ENCODE measurements at places on chromosomes 16 and 17.

GRCh38 chr17:45009676-45010467 is 41.6 kb downstream of the DCAKD start:
- no peak for DNase-seq

- no peak for DNase-seq
Measured at GRCh38 chr16:70676675-70677498, 9.0 kb downstream of the MTSS2 start.

GRCh38 chr17:80892900-80893603 is 98.6 kb upstream of the CHMP6 start:
- DNase-seq: no peak

DNA sequence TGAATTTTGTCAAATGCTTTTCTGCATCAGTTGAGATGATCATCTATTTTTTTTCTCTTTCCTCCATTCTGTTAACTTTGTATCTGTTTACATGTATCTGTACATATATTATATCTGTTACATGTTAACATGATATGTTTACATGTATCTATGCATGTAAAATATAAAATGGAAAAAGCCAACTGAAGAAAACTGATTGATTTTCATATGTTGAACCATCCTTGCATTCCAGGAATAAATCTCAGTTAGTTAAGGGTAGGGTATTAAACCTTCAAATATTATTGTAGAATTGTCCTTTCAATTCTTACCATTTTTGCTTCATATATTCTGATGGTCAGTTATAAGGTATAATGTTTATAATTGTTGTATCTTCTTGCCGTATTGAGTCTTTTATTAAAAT is 336.1 kb downstream of the ZFHX3 start:
- DNase-seq: no peak

DNA sequence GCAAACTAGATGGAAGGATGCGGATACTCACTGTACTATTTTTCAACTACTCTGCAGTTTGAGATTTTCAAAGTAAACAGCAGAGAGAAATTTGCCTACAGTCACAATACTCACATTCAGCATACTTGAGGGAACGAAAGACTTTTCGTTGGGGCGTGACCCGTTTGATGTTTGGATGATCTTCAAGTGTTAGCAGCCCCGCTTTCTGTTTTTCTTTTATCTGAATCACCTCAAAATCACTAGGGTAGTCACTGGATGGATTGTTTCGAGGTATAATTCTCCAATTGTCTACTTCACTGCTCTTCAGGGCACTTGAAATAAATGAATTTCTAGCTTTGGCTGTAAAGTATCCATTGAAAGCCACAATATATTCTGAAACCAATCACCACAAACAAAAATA is 17.8 kb downstream of the MBTPS1 start:
- DNase-seq: no peak

GRCh38 chr17:80864751-80865150 is 126.9 kb upstream of the CHMP6 start:
- no peak for DNase-seq

GRCh38 chr17:27282054-27282551 is 11.8 kb upstream of the WSB1 start:
- no peak for DNase-seq

- DNase-seq: peak; percentile 47
Measured at GRCh38 chr16:4689091-4689671, 4.2 kb upstream of the NUDT16L1 start.

DNA sequence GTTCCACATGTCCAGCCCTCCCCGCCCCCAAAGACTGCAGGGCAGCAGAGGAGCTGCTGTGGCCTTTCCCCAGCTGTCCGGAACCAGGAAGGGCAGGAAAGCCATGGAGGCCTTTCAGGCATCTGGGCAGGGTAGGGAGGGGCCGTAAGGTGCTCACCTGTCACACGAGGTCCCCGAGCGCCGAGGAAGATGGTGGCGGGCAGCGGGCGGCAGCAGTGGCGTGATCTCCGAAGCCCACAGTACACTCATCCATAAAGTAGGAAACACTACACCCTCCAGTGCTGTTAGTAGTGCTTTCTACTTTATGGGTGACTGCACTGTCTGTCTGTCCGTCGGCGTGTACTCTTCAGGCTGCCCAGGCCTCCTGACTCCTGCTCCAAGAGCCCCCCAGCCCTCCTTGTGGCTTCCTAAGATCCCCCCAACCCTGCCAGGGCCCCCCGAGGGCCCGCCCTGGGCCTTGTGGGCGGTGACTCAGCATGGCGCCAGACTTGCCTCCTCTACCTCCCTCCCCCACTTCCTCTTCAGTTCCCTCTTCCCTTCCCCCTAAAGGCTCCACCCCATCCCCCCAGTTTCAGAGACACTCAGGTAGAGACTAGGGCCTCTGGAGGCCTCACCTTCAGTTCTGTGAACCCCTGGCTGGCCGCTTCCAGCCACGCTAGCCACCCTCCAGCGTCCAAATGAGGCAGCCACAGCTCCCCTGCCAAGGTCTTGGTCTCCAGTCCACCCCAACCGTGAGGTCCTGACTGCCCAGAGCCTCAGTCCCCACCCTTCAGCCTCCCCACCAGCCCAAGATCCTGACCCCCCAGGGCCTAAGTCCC is 2.6 kb upstream of the TSPOAP1 start:
- no peak for DNase-seq

- DNase-seq: peak; percentile 61
Measured at GRCh38 chr16:75236736-75237397, 14.6 kb downstream of the BCAR1 start.

DNA sequence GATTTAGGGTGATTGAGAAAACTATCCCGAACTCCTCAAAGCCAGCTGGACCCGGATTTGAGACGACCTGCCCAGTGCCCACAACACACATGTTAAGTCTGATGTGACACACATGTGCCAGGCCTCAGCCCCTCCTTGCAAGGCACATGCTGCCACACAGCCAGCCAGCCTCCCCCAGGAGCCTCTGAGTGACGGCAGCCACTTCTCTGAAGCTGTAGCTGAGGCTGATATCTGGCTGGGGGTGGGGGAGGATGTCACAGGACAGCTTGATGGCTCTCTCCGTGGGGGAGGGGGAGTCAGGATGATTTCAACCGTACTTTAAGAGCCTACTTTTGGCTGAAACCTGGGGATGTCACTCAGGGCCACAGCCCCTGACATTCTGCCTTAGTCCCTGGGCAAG is 40.9 kb downstream of the SRCIN1 start:
- no peak for DNase-seq

DNA sequence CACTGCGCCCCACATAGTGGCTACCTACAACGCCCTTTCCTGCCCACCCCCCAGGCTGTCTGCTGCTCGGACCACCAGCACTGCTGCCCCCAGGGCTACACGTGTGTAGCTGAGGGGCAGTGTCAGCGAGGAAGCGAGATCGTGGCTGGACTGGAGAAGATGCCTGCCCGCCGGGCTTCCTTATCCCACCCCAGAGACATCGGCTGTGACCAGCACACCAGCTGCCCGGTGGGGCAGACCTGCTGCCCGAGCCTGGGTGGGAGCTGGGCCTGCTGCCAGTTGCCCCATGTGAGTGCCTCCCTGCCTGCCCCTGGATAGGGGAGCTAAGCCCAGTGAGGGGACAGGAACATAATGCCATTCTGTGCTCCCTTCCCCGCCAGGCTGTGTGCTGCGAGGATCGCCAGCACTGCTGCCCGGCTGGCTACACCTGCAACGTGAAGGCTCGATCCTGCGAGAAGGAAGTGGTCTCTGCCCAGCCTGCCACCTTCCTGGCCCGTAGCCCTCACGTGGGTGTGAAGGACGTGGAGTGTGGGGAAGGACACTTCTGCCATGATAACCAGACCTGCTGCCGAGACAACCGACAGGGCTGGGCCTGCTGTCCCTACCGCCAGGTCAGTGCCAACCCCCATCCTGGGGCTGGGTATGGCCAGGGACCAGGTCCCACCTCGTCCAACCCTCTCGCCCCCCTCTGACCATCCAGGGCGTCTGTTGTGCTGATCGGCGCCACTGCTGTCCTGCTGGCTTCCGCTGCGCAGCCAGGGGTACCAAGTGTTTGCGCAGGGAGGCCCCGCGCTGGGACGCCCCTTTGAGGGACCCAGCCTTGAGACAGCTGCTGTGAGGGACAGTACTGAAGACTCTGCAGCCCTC is 7.1 kb downstream of the GRN start:
- DNase-seq: no peak

DNA sequence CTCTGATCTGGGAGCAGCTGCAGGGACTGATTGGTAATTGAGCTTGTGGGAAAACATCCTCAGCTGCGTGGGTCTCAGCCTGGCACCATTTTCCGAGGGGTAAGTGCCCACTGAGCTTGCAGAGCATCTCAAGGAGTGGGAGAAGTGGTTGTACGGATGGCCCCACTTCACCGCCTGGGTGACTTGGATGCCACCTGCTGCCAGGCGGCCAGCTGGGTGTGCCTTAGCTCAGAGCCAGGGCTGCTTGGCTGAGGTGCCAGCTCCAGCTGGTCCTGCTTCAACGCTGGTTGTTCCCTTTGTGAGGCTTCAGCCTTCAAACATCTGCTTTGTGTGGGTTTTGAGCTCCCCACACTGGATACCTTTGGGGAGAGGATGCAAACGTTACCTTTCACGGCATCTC is 482.7 kb upstream of the EEF2KMT start:
- DNase-seq: no peak

DNA sequence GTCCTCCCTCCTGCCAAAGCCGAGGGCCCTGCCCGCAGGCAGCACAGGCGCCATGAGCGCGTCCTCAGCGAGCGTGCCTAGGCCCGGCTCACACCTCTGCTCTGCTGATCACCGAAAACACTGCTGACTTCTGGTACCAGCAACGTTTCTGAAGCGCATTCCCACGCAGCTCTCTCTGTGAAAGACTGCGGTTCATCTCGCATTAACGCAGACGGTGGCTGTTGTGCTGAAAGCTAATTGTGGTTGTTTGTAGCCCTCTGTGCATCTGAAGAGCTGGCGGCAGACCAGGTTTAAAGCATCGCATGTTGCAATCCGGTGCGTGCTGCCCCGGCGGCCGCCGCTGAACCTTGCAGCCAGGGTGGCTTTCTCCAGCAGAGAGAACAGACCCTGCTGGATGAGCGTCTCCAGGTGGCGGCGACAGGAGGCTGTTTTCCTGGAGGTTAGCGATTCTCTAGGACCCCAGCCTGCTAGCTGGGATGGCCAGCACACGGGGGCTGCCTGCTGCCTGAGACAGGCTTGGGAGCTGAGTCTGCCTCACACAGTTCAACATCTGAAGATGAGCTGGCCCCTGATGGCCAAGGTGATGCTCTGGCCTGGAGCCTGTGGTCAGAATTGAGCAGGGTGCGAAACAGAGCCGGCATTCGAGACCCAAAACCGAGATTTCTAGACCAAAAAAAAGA is 49.8 kb upstream of the CHMP6 start:
- DNase-seq: no peak

- peak; percentile 82 for DNase-seq
Measured at GRCh38 chr16:49491771-49492761, 118.5 kb downstream of the C16orf78 start.

GRCh38 chr17:15122857-15123256 is 142.3 kb downstream of the PMP22 start:
- DNase-seq: no peak

GRCh38 chr17:19727501-19728078 is 11.2 kb upstream of the SLC47A2 start:
- DNase-seq: peak; percentile 77

DNA sequence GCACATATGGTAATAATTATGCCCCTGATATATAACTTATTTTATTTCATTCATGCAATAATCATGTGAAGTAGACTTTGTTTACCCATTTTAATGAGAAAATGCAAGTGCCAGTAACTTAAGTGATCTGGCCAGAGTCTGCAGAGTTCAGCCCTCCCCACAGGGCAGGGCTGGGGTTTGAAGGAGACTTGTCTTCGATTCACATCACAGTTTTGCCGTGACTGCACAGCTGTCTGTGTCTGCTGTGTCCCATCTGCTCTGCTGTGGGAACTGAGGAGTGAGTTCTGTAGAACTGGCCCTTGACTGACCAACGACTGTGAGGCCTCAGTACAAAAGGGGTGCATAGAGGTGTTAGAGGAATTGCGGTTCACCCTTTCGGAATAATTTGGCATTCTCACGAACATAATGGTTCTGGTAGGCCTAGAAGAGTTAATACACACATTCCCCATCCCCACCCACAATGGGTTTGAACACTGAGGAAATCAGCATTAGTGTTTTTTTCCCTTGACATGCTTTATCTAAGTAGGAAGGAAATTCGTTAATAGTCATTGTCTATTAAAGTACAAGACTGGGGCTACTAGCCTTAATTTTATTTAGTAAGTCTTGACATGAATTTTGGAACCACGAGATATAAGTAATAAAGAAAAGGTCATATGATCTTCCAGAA is 113.6 kb upstream of the MON1B start:
- DNase-seq: no peak

GRCh38 chr17:2602597-2603017 is 9.2 kb downstream of the PAFAH1B1 start:
- DNase-seq: no peak

All from left forelimb (tissue), 1 donor.